ENCODE measurements at places on chromosomes 1 and 21.

DNA sequence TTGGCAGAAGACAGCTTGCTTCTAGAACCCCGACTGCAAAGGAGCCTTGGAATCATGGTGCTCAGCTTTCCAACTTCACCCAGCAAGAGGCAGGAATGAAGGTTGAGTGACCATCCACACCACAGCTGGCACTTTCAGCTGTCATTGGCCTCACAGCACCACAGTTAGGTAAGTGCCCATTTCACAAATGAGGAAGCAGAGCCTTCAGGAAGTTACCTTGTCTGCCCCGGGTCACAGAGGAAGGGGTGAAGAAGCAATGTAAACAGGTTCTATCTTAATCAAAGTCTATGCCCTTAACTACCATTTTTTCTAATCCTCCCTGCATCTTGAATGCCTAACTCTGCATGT, 156.0 kb downstream of the GLUL start:
- no peak for DNase-seq

GRCh38 chr1:208449951-208450350, 205.8 kb upstream of the PLXNA2 start:
- DNase-seq: no peak

DNA sequence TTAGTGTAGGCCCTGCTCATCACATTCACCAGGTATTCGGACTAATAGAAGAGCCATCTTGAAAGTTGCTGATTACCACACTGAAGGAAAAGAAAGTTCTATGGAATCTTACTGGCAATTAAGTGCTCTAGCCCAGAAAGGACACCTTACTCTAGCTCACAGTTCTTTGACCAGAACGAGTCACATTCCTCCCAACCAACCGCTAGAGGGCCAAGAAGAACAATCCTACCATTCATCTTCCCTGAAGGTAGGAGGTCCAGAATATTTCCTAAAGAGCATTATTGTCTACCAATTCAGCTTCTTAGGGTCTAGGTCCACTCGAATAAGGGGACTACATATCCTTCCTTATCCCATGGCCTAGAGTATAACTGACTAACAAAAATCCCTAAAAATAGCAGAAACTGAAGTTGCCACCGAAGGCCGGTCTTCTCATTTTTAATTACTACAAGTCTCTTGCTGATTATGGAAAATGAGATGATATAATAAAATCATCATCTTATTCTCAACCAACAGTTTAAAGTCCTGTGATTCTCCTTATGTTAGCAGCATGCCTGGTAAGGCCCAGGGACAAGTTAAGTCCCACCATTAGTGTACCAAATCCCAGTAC, 2.7 kb upstream of the FMO1 start:
- peak; percentile 19 for DNase-seq

GRCh38 chr1:118788463-118788862, 199.7 kb downstream of the TBX15 start:
- no peak for DNase-seq

DNA sequence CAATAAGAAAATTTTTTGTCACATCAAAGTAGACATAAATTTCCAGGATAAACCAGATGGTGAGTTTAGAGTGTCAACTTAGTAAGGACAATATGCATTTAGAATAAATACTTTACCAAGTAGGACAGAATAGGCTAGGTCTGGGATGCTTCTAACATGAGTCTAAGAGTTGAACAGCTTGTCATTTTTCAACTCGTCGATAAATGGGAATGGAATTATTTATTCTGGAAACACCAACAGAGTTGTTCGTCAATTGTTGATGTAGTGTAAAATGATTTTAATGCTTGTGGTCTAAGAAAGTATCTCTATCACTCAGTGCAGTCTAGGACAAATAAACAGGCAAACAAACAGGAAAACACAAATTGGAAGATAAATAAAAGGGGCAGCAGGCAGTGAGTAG, 358.4 kb upstream of the ST6GALNAC5 start:
- DNase-seq: no peak

DNA sequence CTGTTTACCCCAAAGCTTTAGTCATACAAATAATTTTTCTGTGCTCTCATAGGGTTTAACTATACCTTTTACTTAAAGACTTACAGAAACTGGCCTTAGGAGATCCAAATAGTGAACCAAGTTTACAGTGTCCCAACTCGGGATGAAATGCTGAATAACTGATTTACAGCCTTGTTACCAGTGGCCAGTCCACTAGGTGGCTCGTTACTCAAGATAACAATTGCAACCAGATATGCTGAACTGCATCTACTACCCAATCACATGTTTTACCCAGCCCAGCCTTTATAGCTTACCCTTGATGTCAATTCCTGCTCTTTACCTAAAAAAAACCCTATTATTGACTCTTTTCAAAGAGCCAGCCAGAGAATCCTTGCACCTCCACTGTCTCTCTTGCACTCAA, 1148.8 kb upstream of the ADGRL4 start:
- no peak for DNase-seq

DNA sequence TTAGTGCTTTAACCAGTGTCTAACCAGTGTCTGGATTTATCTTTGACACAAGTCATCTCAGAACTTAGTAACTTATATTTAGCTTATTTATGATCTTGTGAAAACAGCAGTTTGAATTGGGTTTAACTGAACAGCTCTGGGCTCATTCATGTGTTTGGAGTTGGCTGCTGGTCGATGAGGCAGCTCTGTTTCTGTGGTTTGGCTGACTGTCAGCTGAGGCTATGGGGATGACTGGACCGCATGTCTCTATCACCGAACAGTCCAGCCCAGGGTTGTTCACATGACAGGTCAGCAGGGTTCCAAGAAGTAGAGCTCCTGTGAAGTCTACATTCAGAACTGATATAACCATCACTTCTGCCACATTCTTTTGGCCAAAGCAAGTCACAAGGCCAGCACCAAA, 29.1 kb upstream of the C21orf91 start:
- no peak for DNase-seq

DNA sequence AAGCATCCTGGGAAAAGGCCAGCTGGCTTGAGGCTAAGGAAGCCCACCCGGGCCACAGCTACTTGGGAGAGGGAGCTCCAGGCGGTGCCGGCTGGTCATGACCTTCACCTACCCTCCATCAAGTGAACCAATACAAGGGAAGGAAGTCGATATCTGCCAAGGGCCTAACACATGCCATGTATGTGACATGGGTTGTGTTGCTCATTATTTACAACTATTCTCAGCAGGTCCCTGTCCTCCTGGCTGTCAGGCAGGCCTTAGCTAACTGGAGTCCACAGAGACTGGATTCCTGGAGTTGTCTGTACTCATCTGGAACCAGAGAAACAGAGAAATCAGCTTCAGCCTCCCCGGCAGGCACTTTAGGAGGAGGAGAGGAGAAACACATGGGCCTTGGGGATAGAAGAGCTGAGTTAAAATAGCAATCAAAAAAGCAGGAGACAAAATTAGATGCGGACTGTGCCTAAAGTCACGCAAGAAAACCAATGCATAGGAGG, 15.7 kb downstream of the TCEA3 start:
- no peak for DNase-seq

DNA sequence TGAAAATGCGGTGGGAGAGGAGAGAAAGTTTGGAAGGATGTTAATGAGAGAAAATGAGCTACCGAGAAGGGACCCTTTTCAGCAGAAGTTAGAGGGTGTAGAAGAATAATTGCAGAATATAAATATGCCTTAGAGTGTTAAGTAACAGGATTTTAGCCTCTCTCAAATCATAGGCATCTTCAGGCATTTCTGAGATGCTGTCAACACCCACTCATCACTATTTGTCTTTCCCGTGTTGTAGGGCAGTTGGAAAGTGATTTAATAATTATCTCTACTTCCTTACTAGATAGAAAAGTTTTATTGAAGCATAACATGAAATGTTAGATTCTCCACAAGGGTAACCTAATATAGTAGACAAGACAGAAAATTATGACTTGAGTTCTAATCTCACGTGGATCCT, 96.4 kb upstream of the RGS4 start:
- no peak for DNase-seq

GRCh38 chr21:43585924-43586413, 73.3 kb downstream of the HSF2BP start:
- no peak for DNase-seq

DNA sequence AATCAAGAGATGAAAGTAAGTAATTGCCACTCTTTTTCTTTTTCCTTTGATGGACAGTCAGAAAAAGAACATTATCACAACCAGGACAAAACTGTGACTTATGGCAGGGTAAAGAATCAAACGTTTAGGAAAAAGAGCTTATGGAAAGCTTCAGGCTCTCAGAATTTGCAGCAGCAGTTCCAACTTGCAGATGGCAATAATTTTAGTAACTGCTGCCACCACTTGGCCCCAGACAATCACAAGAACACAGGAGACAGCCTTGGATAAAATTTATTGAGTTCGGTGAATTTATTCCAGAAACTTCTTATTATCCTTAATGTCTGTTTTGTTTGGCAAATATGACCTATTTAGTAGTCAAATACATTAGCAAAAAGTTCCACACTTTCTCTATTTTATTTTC, 804.4 kb downstream of the BRINP3 start:
- DNase-seq: no peak

DNA sequence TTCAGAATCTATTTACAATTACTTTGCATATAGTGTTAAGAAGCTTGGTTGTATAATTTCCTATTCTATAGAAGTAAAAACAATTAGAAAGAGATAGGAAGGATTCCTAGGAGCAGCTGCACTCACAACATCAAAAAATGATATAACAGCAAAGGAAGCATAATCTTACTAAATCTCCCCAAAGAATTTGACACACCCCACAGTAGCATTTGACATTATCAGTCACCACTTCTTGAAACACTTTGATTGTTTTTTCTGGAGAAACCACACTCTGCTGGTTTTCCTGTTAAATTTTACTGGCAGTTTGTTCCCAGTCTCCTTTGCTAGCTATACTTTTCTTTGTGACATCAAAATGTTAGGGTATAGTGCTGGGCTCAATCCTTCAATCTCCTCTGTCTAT, 100.8 kb upstream of the KIAA1614 start:
- no peak for DNase-seq

DNA sequence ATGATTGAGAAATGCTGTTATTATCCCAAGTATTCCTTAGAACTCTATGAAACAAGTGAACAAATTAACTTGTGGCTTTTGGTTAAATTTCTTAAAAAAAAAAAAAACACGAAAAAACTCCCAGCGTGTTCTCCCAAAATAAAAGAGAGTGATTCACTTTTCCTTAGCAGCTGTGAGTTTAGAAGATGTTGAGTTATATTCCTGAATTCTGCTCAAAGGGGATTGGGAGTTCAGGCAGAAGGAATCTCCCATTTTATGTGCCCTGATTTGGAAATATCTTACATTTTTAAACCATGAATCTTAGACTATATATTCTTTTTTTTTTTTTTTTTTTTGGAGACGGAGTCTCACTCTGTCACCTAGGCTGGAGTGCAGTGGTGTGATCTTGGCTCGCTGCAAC, 34.3 kb downstream of the SMG7 start:
- DNase-seq: no peak

DNA sequence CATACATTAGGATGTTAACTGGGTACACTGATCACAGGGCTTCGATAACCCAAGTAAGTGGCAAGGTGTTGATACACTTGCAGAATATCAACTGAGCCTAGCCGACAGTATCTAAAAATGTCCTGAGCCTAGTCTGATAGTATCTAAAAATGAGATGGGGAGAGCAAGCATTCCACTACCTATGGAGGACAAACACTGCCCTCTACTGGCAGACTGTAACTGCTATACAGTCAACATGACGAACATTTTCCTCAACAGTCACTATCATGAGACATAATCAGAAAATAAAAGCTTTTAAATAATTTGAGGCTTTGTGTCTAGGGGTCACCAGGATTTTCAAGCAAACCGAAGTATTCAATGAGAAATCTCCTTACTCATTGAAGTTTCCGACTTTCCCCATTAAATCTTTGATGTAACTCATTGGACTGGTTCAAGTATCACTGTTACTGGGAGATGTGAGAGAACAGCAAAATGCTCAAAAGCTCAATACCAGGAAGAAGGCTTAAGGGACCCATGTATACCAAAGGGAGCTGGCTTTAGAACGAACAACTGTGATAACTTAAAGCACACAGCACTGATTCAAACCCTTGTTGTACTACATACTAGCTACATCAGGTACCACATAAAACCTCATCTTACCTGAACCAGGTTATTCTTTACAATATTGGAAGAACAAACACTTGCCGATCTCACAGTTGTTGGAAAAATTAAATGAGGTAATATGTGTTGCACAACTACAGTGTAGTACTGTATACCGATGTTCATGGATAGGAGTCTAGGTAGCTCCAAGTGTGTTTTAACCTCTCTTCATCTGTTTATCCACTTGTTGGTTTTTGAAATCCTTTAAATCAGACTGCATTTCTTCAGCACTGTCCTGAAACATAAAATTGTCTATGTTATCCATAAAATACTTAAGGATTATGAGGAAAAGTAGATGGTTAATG, 31.1 kb upstream of the SLC45A3 start:
- peak; percentile 88 for DNase-seq

- no peak for DNase-seq
Measured at GRCh38 chr1:213425376-213426030, 374.5 kb downstream of the RPS6KC1 start.

GRCh38 chr1:201930137-201930536, 16.2 kb downstream of the LMOD1 start:
- no peak for DNase-seq

DNA sequence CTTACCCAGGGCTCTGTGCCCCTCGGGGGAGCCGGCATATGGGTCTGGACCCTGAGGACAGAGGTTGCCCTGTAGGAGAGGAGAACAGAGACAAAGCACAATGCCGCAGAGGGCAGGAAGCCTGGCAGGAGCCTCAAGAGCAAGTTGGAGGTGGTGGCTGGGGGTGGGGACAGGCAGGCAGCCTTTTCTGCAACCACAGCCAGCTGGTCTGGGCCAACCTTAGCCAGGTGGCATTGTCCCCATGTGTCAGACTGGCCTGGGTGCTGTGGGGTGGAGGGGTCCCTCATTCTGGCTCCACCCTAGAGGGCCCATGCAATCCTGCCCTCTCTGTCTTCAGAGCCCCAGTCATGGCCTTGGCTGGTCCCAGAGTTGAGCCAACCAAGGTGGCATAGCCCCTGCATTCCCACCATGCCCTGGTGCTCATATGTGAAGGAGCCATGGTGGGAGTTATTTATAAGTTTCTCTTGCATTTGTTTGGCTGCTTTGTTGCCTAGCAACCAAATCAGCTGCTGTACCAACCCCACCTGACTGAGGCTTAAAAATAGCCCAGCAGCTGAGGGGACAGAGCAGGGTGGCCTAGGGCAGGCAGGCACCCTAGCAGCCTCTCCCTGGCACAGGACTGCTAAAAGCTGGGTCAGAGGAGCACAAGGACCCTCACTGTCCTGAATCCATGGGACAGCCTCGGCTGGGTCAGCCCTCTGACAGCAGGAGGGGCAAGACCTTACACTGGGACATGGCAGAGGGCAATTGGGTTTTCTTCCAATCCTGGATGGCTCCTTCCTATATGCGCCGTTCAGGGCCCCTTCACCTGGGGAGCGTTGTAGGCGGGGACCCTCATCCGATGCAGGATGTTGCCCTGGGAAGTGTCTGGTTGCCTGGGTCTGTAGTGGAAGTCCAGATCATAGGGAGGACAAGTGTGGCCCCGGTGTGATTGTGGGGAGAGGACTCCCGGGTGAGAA, 19.5 kb downstream of the MAP7D1 start:
- no peak for DNase-seq

- DNase-seq: peak; percentile 74
Measured at GRCh38 chr1:39973503-39974135, 18.7 kb downstream of the MFSD2A start.

- DNase-seq: no peak
Measured at GRCh38 chr1:117678246-117678977, 72.6 kb downstream of the TENT5C start.

- no peak for DNase-seq
Measured at GRCh38 chr1:22662318-22662717, 9.3 kb downstream of the C1QB start.

Measured in hematopoietic multipotent progenitor cell treated with erythropoietin and hydrocortisone succinate and interleukin-3 and kit ligand, for 17 days (in vitro differentiated cells).